ENCODE measurements at places on chromosomes 3 and 15.

- no peak for DNase-seq
Observed at GRCh38 chr3:150142936-150143335, 172.2 kb upstream of the PFN2 start.

GRCh38 chr3:57335283-57335938, 42.9 kb upstream of the ASB14 start:
- no peak for DNase-seq

DNA sequence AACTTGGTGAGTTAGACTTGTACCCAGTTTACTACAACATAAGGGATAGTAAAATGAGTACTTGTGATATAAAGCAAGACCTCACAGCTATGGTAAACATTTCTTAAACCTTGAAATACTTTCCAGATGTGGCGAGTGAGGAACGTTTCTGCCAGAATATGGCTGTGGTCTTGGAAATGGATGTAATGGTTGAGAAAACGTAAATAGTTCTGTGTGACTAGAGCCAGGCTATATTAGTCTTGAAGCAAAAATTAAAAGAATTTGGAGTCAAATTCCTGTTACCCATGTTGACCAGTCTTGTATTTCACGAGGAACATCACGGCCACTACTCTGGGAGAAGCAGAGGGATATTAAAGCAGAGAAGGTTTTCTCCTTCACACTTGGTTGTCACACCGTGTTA, 15.3 kb downstream of the OR4F15 start:
- peak; percentile 20 for DNase-seq

GRCh38 chr3:72482589-72483321, 365.5 kb downstream of the SHQ1 start:
- DNase-seq: no peak

DNA sequence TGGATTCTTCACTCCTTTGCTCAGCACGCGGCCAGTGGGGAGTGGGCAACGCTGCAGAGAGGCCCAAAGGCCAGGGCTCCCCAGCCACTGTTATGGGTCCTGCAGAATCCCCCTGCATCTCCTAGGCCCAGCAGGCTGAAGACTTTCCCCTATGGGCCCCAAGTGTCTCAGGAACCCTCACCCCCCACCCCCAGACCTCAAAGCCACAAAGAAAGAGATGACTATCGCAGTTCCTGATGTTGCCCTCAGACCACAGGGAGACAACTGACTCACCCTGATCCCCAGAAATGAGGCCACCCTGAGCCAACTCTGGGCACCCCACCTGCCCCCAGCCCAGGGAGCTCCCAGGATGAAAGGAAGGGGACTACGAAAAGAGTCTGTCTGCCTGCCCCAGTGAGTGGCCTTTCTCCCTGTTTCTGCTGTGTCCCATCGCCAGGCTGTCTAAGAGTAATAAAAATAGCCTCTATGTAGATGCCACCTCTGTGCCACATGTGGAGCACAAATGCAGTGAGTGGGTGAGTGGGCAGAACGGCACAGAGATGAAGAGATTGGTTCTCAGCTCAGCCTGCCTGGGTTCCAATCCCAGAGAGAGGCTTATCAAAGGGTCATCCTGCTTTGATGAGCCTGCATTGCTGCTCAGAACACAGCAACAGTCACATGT, 283.0 kb downstream of the UACA start:
- no peak for DNase-seq

- DNase-seq: no peak
Observed at GRCh38 chr3:64046592-64046991, 23.3 kb upstream of the PSMD6 start.

DNA sequence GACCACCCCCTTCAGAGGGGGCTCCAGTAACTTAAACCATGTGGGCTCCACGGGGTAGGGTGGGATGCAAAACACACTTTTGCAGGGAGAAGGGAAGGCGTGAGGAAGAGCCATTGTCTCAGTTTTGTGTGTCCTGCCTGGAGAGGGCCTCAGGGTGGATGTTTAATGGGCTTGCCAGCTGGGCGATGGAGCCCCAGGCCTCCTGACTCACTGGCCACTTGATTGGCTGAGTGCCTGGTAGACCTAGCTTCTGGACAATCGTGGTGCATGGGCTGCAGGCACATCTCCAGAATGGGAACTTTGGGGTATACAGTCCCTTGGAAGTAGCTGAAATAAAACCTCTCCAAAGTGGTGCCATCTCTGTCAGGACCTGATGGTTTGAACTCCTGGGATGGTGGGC, 118.3 kb upstream of the MRPS22 start:
- DNase-seq: no peak

DNA sequence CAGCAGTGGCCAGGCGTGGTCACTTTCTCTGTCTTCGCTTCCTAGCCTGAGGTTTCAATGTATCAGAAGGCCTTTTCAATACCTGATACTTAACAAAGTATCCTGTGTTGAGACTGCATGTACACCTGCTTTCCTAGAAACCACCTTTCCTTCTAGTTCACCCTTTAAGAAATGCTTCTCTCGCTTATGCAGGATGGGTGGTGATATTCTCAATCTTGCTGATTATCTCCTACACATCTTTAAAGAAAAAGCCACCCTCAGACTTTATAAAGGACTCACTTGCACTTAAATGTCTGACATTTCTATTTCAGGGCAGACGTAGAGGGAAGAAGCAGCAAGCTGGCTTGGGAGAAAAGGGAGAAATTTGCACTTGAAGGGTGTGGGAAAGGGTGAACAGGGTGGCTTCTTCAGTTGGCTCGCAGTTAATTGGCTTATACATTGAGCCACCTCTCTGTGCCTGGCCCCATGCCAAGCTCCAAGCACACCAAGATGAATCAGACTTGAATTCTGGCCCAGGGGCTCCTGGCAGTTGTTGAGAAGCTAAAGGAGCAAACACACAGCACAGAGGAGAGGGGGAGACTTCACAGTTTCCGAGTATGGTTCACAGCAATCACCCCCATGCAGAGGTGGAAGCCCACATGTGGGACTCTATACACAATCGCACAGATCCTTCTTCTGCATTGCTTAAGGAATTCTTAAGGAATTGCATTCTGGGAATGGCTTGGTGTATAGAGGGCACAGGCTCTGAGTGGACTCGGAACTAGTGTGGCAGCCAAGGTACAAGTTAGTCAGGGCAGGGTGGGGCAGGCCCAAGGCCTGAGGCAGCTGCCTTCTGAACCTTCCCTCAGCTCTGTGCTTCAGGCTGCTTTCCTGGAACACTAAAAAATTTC, 1.3 kb downstream of the ARL6IP5 start:
- DNase-seq: peak; percentile 85

DNA sequence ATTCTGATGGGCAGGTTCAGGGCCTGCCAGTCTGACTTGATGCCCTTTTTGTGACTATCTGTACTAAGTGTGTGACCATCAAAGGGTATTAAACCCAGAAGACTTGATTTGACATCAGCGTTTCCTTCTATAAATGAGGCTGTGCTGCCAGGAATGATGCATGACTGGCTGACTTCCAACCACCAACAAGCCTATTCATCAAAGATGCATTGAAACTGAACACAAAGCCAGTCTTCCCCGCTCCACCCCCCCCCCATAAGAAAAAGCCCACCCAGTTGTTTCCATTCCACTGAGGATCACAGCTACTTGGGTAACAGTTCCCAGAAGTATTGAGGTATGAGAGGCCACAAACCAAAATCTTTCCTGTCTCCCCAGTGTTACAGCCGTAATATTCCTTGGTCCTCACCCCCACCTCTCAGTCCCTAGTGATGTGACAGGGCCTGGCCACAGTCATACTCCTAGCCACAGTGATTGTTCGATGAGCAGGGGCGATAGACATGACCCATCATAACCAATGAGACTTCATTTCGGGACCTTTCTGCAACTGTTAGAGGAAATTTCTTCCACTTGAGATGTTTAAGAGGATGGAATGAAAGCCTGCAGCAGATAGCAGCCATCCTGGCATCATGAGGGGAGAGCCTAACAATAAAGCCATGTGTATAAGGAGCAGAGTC, 22.6 kb downstream of the SH3BP5 start:
- DNase-seq: no peak

- no peak for DNase-seq
Observed at GRCh38 chr3:16118396-16118795, 56.1 kb upstream of the GALNT15 start.

GRCh38 chr3:177831361-177831760, 634.1 kb upstream of the TBL1XR1 start:
- DNase-seq: no peak

GRCh38 chr3:184455991-184456390, 76.1 kb downstream of the CHRD start:
- no peak for DNase-seq

DNA sequence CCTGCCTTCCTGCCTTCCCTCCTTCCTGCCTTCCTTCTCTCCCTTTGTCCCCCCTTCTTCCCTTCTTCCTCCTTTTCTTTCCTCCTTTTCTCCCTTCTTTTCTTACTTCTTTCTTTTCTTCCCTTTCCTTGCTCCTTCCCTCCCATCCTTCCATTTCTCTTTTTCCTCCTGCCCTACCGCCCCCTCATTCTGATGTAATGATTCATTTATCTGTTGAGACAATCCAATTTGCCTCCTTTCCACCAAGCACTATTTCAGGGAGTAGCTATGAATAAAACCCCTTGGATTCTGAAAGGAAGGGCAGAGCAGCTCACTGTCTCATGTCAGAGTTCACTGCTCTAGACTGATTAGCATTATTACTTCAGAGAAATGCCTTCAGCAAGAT, 462.6 kb downstream of the PDCD6IP start:
- no peak for DNase-seq

DNA sequence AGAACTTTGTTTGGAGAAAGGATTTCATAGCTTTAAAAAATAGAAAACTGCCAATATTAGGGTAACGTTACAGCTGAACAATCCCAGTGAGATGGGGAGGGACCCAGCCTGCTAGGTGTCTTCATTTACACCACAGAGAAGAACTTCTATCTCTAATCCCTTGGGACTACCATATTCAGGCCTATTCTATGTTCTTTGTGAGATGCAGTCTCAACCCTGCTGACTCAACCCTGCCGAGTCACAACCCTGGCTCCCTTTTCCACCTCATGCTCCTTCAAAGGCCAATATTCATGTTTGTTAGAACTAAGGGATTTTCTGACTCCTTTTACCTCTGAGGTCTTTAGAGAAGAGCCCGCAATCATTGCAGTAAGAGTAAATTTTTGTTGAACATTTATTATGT, 350.5 kb downstream of the EPHB1 start:
- DNase-seq: no peak

- no peak for DNase-seq
Observed at GRCh38 chr3:42143440-42143839, 52.3 kb downstream of the TRAK1 start.

DNA sequence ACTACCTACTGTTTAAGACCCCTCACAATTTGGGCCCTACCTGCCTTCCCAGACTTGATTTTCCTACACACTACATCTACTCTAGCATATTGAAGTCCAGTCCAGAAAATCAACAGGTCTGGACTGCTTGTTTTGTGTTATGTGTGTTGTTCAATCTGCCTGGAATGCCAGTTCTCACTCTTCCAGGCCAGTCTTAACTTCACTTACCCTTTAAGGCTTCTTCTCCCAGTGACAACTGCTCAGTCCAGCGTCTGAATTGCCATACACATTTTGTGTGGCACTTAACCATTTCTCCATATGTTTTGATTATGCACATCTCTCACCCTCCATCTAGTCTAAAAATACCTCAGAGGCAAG, 1.1 kb downstream of the TICRR start:
- no peak for DNase-seq

DNA sequence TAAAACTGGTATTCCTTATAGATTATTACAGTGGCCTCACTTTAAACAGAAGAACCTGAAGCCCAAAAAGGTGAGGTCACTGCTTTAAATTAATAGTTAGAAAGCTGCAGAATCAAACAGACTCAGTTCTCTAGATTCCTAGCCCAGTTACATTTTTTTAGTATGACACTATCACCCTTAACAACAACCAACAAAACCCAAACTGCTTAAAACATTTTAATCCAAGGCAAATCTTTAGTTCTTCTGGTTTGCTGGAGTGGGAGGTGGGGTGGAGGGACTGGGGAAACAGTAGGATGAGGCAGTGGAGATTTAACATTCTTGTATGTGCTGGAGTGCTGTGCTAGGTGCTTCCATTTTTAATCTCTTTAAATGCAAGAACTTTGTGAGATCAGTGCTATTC, 631.6 kb upstream of the KCNMB2 start:
- no peak for DNase-seq

GRCh38 chr3:15377961-15378791, 45.8 kb upstream of the SH3BP5 start:
- DNase-seq: peak; percentile 91

GRCh38 chr3:134911586-134912548, 116.8 kb downstream of the EPHB1 start:
- DNase-seq: no peak

DNA sequence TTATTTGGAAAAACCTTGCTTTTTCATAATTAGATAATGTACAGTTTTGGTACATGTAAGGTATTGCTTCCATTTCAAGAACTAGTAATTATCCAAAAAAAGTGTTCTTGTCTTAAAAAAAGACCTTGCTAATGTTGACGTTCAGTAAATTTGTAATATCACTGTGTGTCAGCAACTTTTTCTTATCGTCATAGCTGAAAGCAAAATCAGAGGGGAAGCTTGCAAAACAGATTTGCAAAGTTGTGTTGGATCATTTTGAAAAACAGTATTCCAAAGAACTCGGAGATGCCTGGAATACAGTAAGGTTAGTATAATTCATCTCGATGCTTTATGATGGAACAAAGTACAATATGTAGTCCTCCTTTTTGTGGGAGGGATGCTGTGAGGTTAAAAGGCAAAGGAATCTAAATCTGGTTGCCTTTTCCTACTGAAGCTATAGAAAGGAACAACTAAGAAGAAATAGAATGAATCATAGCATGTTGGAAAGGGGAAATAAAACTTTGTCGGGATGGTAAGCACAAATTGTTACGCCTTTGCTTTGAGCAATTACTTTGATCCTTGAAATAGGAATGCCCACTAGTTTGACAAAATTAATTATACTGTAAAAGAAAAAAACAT, 1.5 kb downstream of the NSUN3 start:
- DNase-seq: no peak

- DNase-seq: peak; percentile 99
Observed at GRCh38 chr3:110526777-110527727, 544.6 kb upstream of the NECTIN3 start.

DNA sequence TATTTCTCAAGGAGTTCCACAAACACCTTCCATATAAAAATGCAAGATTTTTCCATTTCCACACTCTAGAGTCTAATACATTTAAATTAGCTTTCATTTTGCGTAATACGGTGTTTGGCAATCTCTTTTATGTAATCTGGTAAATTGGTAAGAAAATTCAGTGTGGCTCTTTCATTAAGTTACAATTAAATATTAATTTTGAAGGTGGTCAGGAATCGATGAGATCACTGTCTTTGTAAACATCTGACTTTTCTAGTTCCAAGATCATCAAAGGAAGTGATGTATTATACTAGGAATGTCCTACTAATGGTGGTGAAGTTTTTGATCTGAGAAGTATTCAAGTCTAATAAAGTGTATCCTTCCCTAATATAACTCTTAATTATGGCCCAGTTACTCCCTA, 1.1 kb upstream of the UTS2B start:
- no peak for DNase-seq

GRCh38 chr3:196537319-196537984, 22.3 kb upstream of the SMCO1 start:
- DNase-seq: no peak
